ENCODE measurements at places on chromosomes 5 and 9.

GRCh38 chr9:20212806-20213205, 409.5 kb downstream of the MLLT3 start:
- no peaks in the 10 kb centered on the region for H3K27me3 ChIP-seq
- peaks cover 15% of the 10 kb centered on the region for H3K4me1 ChIP-seq
- no peak for DNase-seq
- H3K36me3 ChIP-seq, result no peaks in the 10 kb centered on the region
- no peak overlapping the region for H3K4me3 ChIP-seq

GRCh38 chr9:101579711-101580545, 14.8 kb downstream of the PPP3R2 start:
- H3K27ac ChIP-seq, result no peak overlapping the region
- H3K36me3 ChIP-seq, result no peaks in the 10 kb centered on the region
- DNase-seq, result no peak

- H3K4me1 ChIP-seq, result no peaks in the 10 kb centered on the region
- no peak overlapping the region for H3K27ac ChIP-seq
- no peaks in the 10 kb centered on the region for H3K27me3 ChIP-seq
- DNase-seq, result no peak
- no peak overlapping the region for H3K4me3 ChIP-seq
Measured at GRCh38 chr5:126527892-126528291, 67.1 kb downstream of the ALDH7A1 start.

DNA sequence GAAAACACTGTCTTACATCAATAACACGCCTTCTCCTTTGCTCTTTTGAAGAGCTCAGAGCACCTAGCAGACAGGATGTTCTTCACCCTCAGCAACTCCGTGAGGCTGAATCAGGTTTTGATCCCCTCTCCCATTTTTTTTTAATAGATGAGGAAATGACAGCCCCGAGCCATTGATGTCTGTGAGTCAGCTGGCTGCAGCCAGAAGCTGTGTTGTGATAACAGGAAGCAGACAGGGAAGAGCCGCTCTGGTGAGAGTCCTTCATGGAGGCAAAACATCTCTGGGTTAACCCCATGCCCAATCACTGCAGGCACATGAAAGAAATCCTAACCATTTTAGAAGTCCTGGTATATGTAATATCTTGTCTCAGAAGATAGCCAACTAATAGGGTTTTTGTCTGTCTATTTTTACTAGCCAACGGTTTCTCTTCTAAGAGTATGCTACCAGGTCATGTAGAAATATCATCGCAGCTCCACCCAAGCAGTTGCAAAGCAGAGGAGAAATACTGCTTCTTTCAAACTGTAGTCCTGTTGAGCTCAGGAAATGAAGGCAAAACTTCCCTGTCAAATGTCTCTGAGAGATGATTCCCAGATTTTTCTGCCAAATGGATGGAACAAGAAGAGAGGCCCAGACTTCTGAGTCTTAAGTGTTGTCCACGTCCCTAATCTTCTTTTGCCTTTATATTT, 568.9 kb downstream of the CCDC171 start:
- no peak for DNase-seq
- H3K4me1 ChIP-seq, result no peaks in the 10 kb centered on the region

DNA sequence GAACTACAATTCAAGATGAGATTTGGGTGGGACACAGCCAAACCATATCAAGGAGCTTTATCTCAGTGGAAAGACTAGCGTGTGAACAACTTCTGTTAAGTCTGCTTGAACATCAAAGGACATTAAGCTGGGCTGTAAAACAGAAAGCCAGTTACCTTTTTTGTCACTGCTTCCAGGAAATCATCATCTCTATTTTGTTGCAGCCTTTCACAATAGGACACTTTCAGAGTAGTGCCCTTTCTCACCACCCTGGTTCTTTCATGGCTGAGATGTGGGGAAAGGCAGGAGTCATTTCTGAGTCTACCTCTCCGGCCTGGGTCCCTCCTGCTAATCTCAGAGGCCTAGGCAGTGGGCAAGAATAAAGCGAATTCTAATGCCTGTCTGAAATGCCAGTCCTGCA, 96.2 kb upstream of the PPP1R2B start:
- no peak overlapping the region for H3K4me3 ChIP-seq
- no peaks in the 10 kb centered on the region for H3K4me1 ChIP-seq
- DNase-seq, result no peak
- H3K27ac ChIP-seq, result no peak overlapping the region

DNA sequence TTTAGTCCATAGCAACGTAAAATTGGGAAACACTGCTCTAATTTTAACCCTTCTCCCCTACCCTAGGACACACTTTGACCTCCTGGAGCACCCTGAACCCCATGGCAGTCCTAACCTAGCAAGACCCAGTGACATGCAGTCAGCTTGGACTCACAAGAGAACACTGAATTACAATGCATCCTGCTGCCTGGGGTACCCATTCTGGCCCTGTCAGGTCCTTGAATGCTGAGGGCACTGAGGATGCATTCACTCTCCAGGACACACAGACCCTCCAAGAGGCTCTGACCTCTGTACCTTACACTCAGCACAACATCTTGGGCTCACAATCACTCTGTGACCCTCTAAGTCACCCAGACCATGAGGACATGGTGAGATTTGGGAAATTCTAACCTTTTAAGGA, 1.8 kb upstream of the PROP1 start:
- no peak overlapping the region for H3K27ac ChIP-seq
- no peak overlapping the region for H3K4me3 ChIP-seq
- peaks cover 16% of the 10 kb centered on the region for H3K27me3 ChIP-seq
- H3K4me1 ChIP-seq, result no peaks in the 10 kb centered on the region
- no peaks in the 10 kb centered on the region for H3K36me3 ChIP-seq

DNA sequence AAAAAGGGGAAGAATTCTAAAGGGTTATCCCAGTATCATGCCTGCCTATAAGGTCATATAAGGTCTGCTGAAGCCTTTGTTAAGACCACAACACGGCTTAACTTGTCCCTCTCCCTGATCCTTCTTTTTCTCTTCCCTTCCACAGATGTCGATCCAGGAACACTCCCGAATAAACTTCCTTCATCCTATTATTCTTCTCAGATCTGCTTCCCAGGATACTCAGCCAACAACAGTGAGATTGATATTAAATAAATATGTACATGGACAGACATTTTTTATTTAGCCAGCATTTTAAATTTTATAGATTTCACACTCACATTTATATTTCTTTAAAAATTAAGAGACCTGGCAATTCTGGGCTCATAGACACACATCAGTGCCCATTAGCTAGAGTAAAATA, 44.1 kb downstream of the DPYSL3 start:
- no peak for DNase-seq
- no peaks in the 10 kb centered on the region for H3K36me3 ChIP-seq
- no peak overlapping the region for H3K27ac ChIP-seq
- no peaks in the 10 kb centered on the region for H3K4me1 ChIP-seq
- H3K4me3 ChIP-seq, result no peak overlapping the region

- H3K4me1 ChIP-seq, result no peaks in the 10 kb centered on the region
- H3K4me3 ChIP-seq, result no peak overlapping the region
- peaks cover 27% of the 10 kb centered on the region for H3K27me3 ChIP-seq
- H3K36me3 ChIP-seq, result no peaks in the 10 kb centered on the region
- DNase-seq, result no peak
Measured at GRCh38 chr5:98750693-98751092, 22.8 kb upstream of the RGMB start.

DNA sequence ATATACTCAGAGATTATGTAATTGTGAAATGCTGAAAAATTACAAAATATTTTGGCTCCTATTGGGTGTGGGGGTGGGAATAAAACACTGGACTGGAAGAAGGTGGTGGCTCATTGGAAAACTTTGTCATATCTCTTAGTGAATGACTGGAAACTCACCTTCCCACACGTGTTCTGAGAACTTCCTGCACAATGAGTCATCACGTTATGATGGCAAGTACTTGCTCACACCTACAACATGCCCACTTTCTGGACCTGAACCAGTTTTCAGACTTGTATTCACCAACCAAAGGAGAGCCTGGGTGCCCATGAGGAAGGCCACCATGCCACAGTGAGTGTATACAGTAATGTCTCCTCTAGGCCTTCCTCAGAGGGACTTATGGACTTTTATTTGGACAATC, 294.8 kb downstream of the ASTN2 start:
- H3K4me3 ChIP-seq, result no peak overlapping the region
- H3K4me1 ChIP-seq, result no peaks in the 10 kb centered on the region
- H3K27ac ChIP-seq, result no peak overlapping the region
- no peaks in the 10 kb centered on the region for H3K36me3 ChIP-seq
- H3K27me3 ChIP-seq, result no peaks in the 10 kb centered on the region
- DNase-seq, result no peak

- H3K36me3 ChIP-seq, result peaks cover 29% of the 10 kb centered on the region
- DNase-seq, result no peak
- no peaks in the 10 kb centered on the region for H3K27me3 ChIP-seq
- H3K4me3 ChIP-seq, result peak overlapping the region; percentile 61
- H3K27ac ChIP-seq, result no peak overlapping the region
Measured at GRCh38 chr5:109403469-109403868, 6.3 kb downstream of the PJA2 start.

- H3K27me3 ChIP-seq, result no peaks in the 10 kb centered on the region
- H3K27ac ChIP-seq, result no peak overlapping the region
- H3K4me1 ChIP-seq, result no peaks in the 10 kb centered on the region
- H3K36me3 ChIP-seq, result no peaks in the 10 kb centered on the region
Measured at GRCh38 chr5:42806004-42806700, 5.5 kb downstream of the SELENOP start.

GRCh38 chr5:142527234-142527633, 158.7 kb downstream of the FGF1 start:
- H3K27me3 ChIP-seq, result peaks cover 5% of the 10 kb centered on the region
- no peak overlapping the region for H3K4me3 ChIP-seq
- H3K4me1 ChIP-seq, result no peaks in the 10 kb centered on the region
- H3K36me3 ChIP-seq, result no peaks in the 10 kb centered on the region
- no peak overlapping the region for H3K27ac ChIP-seq

DNA sequence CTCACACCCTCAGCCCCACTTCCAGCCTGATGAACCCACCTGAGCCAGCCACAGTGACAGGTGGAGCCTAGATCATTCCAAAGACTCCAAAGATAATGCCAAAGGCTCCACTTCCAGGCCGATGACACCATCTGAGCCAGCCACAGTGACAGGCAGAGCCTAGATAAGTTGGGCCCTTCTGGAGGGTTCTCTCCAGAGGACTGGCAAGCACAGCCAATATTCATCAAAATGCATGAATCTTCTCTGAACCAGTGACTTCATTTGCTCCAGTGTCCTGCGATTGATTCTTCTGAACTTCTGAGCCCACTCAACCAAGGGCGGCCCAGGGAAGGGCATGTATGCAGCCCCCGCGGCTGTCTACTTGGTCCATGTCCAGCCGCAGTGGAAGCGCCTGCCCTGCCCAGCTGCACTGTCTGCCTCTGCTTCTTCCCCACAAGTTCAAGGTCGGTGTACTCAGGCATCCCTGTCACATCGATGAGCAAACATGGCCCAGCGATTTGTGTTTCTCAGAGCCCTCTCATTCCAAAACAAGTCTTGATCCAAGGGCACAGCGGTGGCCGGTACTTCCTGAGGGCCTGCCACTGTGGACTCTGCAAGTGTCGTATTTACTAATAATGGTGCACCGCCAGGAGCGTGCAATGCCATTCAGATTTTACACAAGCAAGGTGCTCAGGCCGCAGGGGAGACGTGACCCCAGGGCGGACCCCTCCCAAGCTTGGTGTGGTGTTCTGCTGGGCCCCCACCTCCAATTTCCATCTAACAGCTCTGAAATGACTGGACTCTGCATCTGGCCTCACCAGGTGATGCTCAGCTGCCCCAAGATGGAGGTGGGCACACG, 107.0 kb downstream of the VAV2 start:
- DNase-seq, result no peak
- no peak overlapping the region for H3K27ac ChIP-seq
- H3K4me3 ChIP-seq, result no peak overlapping the region
- H3K27me3 ChIP-seq, result no peaks in the 10 kb centered on the region
- no peaks in the 10 kb centered on the region for H3K36me3 ChIP-seq

DNA sequence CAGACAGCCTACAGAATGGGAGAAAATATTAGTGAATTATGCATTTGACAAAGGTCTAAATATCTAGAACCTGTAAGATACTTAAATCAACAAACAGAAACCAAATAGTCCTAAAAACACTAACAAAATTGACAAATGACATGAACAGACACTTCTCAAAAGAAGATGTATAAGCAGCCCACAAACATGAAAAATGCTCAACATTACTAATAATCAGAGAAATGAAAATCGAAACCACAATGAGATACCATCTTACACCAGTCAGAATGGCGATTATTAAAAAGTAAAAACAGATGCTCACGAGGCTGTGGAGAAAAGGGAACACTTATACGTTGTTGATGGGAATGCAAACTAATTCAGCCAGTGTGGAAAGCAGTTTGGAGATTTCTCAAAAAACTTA, 1186.8 kb downstream of the DTWD2 start:
- H3K36me3 ChIP-seq, result no peaks in the 10 kb centered on the region
- no peaks in the 10 kb centered on the region for H3K4me1 ChIP-seq

DNA sequence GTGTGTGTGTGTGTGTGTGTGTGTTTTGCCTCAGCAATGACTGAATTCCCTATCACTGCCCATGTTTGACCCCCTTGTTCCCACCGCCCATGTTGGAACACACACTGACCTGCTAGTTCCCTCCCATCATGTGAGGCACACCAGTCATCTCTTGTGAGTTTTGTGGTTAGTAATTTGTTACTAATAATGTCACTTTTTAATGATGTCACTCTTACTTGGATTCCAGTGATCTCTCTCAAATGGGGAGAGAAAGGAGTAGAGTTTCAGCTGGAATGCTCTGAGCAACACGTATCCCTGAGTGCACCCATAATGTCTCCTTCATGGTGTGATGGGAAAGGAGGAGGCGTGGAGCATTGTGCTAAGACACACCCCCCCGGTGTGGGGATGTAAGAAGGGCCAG, 172.6 kb downstream of the SH3GL2 start:
- no peak overlapping the region for H3K4me3 ChIP-seq
- no peak overlapping the region for H3K27ac ChIP-seq
- no peak for DNase-seq
- H3K4me1 ChIP-seq, result no peaks in the 10 kb centered on the region
- H3K36me3 ChIP-seq, result no peaks in the 10 kb centered on the region

DNA sequence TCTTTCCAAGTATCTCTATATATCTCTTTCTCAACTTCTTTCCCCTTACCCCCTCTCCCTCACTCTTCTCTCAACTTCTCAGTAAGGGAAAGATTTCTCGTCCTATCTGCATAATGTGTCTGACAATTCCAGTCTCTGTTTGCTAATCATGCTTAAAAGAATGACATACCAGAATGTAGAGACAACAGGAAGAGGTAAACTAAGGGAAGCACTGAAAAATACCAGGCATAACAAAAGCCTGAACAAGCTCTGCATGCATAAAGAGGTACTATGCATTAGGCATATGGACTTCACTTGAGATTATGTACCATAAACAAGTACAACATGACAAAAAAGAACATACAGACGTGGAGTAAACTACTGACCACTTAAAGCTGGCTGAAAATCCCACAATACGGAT, 62.6 kb downstream of the SEMA5A start:
- no peaks in the 10 kb centered on the region for H3K36me3 ChIP-seq
- no peak overlapping the region for H3K4me3 ChIP-seq
- no peak for DNase-seq
- no peak overlapping the region for H3K27ac ChIP-seq
- H3K4me1 ChIP-seq, result no peaks in the 10 kb centered on the region
- H3K27me3 ChIP-seq, result no peaks in the 10 kb centered on the region

Measured in effector memory CD8-positive, alpha-beta T cell (primary cell).